ENCODE measurements at places on chromosomes 13 and 19. TPM values are rescaled to one million over a fixed set of nuclear protein-coding genes. Genes with fewer than 3 reads are reported as not detected.

KLK3 gene
- total RNA-seq = not detected

ZNF154 gene
- 9.0 TPM for total RNA-seq

DNA sequence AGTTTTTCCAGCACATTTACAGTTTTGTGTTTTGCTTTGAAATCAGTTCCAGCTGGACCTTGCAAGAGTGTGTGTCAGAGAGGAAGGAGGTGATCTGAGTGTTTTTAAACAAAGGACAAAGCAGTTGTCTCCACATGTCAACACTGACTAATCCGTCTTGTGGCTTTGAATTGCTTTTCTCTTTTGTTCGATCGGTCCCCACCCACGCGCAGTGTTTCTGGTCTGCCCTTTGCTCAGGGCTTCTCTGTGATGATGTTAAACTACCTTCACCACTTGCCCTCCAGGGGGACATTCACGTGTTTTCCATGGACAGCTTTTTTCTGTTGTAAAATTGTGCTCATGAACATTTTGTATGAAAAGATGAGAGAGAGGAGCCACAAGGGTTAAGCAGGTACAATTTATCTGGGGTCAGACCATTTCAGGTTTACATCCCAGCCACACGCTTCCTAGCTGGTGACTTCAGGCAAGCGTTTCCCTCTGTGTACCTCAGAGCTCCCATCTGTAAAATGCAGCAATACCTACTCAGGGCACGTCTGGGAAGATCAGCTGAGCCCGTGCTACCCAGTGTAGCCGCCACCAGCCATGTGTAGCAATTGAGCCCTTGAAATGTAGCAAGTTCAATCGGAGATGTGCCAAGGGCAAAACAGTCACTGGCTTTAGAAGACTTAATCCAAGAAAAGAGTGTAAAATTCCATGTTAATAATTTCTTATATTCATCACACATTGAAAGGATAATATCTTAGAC lies 13.5 kb upstream of the PLA2G4C start:
- DNase-seq = peak; percentile 96

- peak; percentile 42 for DNase-seq
Observed at GRCh38 chr13:52850396-52851136, 2.1 kb upstream of the PCDH8 start.

GRCh38 chr19:40524133-40524549 lies 52.5 kb upstream of the SHKBP1 start:
- DNase-seq = no peak

- peak; percentile 76 for DNase-seq
Observed at GRCh38 chr19:12766051-12766521, 9.3 kb downstream of the HOOK2 start.

DNA sequence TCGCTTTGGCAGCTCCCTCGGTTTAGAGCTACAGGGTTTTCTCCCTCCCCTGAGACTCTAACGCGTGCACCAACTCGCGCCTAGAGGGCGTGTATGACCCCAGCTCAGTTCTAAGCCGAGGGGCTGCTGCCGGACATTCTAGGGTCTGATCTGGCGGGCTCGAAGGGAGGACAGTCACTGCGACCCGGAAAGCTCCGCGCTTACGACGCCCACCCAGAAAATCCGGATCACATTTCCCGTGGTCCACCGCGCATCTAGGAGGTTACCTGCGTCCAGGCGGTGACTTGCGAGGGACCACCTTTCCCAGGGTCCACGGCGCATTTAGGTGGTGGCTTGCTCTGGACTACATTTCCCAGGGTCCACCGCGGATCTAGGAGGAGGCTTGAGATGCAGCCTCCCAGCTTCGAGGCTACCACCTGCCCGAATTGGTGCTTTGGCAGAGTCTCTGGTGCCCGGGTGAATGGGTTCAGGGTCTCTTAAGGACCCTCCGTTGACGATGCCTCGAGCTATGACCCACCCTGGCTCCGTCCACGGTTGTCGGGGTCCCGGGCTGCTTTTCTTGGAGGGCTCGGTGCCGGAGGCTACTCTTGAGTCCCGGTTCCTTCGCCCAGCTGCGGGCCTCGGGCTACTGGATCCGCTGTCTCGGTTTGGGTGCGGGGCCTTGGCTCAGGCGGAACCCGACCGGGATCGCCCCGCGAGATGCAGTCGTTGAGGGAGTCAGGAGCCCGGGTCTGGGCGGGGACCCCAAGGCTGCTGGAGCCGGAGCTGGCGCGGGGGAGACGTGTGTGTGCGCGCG lies 30.5 kb downstream of the ZNF146 start:
- no peak for DNase-seq

- no peak for DNase-seq
Observed at GRCh38 chr19:5364674-5365073, 24.1 kb upstream of the PTPRS start.

DNA sequence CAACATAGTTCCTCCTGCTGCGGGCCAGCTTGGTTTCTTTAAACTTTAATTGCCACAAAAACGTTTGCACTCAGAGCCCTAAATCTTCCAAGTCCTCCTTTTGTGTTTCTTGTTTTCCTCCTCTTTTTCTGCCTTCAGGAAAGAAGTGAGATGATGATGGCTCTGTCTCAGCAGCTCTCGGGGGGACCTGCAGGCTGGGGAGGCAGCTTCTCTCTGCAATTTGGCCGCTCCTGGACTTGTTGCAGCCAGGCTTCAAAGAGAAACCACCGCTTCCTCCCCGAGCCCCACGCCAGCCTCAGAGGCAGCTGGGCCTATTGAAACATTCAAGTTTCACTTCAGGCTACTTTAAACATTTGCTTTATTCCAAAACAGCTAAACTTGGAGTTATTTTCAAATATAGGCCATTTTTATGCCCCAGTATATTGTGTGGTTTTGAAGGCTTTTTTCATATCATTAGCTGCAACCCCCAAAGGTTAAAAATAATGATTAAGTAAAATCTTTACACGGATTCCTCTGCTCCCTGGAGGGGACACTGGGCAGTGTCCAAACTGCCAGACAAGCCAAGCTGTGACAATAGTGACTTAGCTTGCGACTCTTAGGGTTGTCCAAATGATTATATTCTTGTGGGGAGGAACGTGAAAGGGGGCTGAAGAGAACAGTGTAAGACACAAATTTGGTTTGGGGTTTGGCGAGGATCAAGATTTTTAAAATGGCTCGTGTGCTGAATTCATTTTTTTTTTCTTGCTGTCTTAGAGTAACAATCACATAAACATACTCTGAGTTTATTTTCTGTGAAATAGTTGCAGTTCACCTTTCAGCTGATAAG lies 330.8 kb downstream of the DLEU7 start:
- no peak for DNase-seq

GRCh38 chr19:29714371-29714952 lies 599 bp downstream of the C19orf12 start:
- DNase-seq = no peak

DNA sequence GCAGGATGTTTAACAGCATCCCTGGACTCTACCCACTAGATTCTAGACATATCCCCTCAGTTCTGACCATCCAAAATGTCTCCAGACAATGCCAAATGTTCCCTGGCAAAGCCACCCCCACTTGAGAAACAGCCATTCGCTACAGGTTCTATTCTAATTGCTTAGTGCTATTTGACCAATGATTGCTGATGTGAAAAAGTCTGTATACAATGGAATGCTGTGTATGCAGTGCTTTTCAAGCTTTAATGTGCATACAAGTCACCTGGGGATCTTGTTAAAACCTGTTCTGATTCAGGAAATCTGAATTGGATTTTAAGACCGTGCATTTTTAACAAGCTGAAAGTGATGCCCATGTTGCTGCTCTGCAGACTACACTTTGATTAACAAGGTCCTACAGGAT lies 331.8 kb upstream of the KLF12 start:
- DNase-seq = no peak
